ENCODE measurements at places on chromosomes 1 and 21.

GRCh38 chr1:3945916-3946840, 46.1 kb upstream of the C1orf174 start:
- no peak for DNase-seq

- DNase-seq = no peak
These were observed 55.3 kb upstream of the AK4 start for GRCh38 chr1:65092691-65093090.

- DNase-seq = no peak
These were observed 57.2 kb upstream of the CNIH3 start for GRCh38 chr1:224558904-224559303.

DNA sequence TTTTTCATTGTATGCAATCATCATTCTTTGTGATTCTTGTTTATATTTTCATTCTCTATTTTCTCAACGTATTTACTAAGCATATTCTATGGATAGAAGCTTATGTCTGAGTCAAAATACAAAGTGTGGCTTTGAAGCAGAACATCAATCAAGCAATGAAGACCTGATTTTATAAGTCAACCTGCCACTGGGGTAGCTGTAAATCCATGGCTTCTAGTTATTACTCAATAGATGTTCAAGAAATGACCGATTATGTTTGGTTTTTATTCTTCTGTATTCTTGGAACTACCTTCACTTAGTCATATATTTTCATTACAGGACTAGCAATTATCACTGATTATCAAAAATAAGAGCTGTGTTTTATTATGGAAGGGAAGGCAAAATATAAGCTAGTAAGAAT, 20.5 kb upstream of the PTGS2 start:
- DNase-seq = no peak

GRCh38 chr1:183914276-183914675, 109.4 kb downstream of the RGL1 start:
- DNase-seq = no peak

GRCh38 chr1:220902916-220903315, 23.7 kb downstream of the HLX start:
- no peak for DNase-seq

GRCh38 chr21:18959817-18960216, 556.2 kb upstream of the TMPRSS15 start:
- DNase-seq = no peak

- no peak for DNase-seq
These were observed 26.5 kb downstream of the SFT2D2 start for GRCh38 chr1:168252204-168252733.

DNA sequence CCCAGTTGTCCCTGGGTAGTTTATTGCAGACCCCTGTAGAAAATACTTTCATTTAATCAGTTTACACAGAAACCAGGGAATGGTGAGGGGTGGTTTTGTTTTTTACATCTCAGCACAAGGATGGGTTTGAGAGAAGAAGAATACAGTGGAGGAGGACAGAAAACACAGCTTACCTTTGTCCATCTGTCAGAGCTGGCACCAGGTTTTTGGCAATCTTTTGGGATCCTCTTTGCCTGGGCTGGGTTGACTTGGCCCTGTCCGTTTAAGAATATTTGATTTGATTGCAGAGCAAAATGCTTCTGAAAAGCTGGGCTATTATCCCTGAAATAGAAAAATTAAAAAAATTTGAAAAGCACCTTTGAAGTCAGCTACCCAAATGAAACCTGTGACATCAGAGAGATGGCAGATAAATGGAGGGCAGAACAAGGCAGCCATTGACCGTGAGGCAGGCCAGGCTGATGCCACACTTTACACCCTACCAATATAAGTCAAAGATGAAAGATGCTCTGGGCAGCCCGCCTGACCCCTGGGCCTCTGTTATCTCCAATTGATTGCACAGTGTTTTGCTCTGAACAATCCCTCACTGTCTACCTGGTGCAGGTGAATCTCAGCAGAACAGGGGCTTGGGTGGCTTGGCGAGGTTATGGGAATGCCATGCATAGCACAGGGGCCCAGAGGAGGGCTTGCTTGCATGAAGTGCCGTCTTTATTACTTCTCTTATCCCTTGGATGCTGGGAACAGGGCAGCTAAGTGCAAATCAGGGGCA, 218.8 kb downstream of the LMX1A start:
- DNase-seq = no peak

GRCh38 chr1:226644541-226645176, 94.4 kb downstream of the ITPKB start:
- DNase-seq = no peak

- DNase-seq = no peak
These were observed 55.6 kb downstream of the TAS1R2 start for GRCh38 chr1:18803851-18804250.

- DNase-seq = no peak
These were observed 244.9 kb upstream of the NRIP1 start for GRCh38 chr21:15309721-15310120.

DNA sequence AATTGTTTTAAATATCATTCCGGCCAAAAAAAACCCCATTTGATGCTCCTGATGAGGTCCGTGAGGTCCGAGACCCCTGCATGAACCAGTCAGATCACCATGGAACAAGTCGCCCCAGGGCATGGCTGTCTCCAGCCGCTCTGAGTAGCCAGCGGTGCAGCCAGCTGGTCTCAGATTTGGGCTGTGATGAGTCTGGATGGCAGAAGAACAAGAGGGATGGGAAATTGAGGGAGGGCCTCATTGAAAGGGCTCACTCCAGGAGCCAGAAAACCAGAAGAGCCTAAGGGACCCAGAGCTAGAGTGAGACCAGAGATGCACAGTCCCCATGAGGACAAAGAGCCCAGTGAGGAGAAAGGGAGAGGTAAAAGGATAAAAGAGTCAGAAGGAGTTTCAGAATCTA, 174.0 kb downstream of the TOMM20 start:
- DNase-seq = no peak

DNA sequence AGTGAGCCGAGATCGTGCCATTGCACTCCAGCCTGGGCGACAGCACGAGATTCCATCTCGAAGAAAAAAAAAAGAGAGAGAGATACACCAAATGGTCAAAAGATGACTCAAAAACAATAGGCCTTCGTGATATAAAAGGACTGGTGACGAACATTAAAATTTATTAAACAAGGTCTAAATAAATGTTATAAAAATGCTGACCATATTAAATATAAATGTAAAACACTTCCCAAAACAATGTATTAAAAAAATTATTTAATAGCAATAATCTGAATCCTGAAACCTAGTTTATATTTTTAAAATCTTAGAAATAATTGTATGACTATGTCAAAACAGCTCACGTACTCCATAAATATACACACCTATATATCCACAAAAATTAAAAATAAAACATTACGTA, 247.6 kb downstream of the SETD4 start:
- DNase-seq = no peak

- DNase-seq = no peak
These were observed 117.0 kb upstream of the GALNT2 start for GRCh38 chr1:229950020-229950419.

- DNase-seq = no peak
These were observed 166.7 kb upstream of the PDE4B start for GRCh38 chr1:65626003-65626402.

GRCh38 chr1:12040457-12041051, 21.3 kb downstream of the MIIP start:
- no peak for DNase-seq

DNA sequence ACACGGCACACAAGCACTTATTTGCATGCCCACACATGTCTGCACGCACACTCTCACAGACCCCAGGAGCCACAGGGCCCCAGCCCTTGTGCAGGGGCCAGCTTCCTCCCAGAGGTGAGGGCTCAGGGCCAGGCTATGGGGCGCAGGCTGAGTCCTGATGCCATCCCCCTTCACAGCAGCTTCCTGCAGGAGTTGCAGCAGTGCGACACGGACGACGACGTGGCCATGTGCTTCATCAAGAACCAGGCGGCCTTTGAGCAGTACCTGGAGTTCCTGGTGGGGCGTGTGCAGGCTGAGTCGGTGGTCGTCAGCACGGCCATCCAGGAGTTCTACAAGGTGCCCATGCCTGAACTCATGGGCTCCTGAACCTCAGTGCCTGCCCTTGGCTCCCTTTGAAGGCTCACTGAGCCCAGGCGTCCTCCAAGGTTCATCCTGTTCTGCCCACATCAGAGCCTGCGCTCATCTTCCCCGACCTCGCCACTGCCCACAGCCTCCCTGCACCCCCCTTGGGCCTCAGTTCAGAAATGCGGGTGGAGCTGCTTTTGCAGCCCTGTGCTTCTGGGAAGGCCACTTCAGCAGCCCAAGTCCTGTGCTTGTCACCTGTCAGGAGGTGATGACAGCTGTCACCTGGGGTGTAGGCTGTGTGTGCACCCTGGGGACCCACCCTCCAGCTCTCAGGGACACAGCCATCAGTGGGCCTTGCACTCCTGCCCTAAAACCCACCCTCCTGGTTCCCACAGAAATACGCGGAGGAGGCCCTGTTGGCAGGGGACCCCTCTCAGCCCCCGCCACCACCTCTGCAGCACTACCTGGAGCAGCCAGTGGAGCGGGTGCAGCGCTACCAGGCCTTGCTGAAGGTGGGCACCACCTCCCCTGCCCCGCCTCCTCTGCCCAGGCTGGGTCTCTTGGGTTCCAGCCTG, 66.6 kb downstream of the TRIM11 start:
- no peak for DNase-seq
